ENCODE measurements at places on chromosomes 2 and 18. TPM values are rescaled to one million over a fixed set of nuclear protein-coding genes. Genes with fewer than 3 reads are reported as not detected.

Gene EDAR
- total RNA-seq, result not detected

Gene ATP6V1C2
- not detected for total RNA-seq

Gene ERICH2
- total RNA-seq, result not detected

Gene EVX2
- total RNA-seq, result not detected

Gene MAP3K19
- not detected for total RNA-seq

Gene MC5R
- not detected for total RNA-seq

Gene TUBB8B
- total RNA-seq, result not detected

Gene CELF4
- under 0.01 TPM for total RNA-seq

Gene RMDN2
- 8.5 TPM for total RNA-seq

Data from aortic smooth muscle cell (primary cell).